GOT3 (cell line): ENCODE measurements at places on chromosomes 7 and 10.
A peak's percentile ranks its signal among the peaks of the same experiment; 100 is the strongest.

DNA sequence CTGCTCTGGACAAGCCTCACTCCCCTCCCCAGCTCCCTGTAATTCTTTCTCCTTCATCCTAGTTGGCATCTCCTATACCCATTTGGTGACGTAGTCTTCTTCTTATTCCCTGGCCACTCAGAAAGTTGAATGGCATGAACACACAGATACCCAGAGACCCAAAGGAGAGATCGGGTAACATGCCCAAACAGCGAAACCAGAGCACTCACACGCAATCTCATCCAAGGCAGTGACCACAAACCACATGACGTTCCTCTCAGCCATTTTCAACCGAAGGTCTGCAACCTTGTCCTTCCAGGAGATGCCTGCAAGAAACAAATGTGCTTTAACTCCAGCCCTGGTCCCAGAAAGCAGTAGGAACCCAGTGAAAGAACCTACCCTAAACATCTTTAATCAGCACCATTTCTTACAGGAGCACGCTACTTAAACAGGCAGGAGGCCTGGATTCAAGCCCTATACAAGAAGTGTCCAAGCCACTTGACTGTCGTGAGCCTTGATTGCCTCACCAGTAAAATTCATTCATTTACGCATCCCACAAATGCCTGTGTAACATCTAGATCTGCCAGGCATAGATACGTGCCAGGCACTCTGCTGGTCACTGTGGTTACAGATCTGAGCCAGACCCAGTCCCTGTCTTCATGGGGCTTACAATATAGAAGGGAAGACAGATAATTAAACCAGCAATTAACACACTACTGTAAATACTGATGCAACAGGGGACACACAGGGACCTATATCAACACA, 37.1 kb downstream of the XPNPEP1 start:
- DNase-seq, result peak; percentile 58

- no peak for DNase-seq
Observed at GRCh38 chr10:75707080-75707840, 275.8 kb downstream of the LRMDA start.

DNA sequence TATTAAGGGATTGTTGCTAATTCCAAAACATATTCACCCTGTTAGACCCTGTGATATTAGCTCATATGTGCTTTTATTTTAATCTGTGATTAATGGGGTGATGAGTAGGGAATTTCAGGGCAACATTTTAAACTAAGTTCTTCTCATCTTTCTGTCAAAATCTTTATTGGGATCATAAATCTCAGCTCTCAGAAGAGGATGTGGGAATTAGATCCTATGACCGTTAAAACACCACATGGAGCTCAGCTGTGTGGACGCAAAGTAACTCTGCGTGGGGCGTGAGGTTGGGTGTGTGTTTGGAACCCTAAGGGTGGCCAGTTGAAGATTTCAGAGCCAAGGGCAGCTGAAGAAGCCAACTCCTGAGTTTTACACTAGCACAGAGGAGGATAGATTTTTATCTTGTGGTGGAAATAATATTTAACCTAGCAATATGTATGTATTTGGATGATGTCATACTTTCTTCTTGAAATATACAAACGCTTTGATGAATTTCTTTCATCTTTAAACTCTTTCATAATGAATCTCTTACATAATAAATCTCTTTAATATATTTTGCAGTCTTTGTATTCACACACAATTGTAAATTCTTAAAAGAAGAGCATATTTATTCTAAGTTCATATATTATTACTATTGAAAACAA, 64.4 kb downstream of the EPDR1 start:
- DNase-seq, result no peak

DNA sequence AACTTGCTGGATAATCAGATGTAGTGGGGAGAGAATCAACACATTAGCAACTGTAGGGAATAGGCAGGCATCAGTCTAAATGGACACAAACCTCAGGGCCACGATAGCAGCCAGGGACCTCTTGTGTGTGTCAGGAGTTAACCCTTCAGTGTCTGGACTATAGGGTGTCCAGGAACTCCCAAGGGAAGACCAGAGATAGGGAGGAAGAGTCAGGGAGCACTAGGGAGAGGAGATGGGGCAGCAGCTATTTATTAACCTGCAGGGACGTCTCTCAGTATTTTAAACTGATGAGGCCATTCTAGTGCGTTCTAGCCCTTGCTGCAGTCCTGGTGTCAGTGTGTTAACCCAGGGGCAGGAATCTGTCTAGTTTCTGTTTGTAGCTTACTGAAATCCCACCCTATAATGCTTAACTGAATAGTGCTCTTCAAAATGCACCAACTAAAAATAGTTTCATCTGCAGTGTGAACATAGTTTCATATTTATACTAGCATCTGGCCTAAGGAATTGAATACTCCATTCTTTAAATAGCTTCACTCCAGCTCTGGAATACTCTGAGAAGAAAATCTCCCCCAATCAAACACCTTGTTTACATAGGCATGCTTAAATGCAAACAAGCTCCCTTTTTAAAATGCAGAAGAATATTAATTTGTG, 62.7 kb downstream of the ARID5B start:
- no peak for DNase-seq

- no peak for DNase-seq
Observed at GRCh38 chr7:105656922-105657521, 75.7 kb upstream of the EFCAB10 start.

DNA sequence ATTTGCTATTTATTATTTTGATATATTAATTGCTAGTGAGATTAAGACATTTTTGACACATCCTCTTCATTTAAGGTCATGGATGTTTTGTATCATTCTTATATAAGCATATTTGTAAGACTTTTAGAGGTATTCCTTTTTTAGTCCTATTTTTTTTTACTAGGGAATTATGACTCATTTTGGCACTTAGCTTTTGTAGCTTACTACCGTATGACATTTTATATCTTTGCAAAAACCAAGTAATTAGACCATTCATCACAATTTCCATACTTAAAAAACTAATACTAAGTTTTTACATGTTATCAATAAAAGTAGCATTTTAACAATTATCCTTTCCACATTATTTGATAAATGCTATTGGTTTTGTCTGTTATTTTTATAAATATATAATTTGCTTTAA, 41.6 kb downstream of the BMPR1A start:
- no peak for DNase-seq

GRCh38 chr7:27254625-27255024, 12.0 kb downstream of the EVX1 start:
- DNase-seq, result no peak

- DNase-seq, result no peak
Observed at GRCh38 chr10:106189292-106189691, 975.2 kb downstream of the SORCS1 start.

GRCh38 chr7:45211066-45211465, 53.5 kb downstream of the RAMP3 start:
- no peak for DNase-seq

DNA sequence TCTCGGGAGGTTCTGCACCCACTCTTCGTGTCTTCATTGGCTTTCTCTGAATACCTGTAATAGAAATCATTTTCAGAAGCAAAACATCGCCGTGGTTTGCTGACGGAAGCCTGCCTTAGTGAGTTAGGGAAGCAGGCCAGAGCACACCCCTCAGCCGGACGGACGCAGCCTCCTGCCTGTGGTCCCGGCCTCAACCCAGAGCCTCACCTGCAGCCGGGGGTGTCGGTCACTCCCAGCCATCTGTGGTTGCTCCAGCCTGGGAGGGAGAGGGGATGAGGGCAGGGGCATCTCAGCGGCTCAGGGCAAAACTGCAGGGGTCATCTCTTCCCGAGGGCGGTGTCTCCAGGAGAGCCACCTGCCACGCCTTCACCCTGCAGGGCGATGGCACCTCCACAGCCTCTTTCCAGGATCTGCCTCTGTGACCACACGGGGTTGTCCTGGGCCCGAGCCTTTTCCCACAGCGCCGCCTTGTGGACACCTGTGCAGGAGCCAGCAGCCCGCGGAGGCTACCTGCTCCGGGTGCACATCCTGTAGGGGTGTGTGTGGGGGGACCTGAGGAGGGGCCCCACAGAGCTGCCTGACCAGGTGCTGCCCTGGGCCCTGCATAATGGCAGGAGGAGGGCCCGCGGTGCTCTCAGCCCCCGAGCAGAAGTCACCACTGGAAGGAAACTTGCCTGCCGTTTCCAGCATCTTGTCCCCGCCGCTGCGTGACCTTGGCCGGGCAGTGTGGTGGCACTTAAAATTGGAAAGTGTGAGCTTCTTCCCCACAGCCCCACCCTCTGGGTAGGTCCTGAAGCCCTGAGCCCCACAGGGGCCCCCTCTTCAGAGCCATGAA, 21.6 kb upstream of the AP5Z1 start:
- peak; percentile 16 for DNase-seq

GRCh38 chr10:85995791-85996190, 370.8 kb downstream of the GRID1 start:
- DNase-seq, result no peak

DNA sequence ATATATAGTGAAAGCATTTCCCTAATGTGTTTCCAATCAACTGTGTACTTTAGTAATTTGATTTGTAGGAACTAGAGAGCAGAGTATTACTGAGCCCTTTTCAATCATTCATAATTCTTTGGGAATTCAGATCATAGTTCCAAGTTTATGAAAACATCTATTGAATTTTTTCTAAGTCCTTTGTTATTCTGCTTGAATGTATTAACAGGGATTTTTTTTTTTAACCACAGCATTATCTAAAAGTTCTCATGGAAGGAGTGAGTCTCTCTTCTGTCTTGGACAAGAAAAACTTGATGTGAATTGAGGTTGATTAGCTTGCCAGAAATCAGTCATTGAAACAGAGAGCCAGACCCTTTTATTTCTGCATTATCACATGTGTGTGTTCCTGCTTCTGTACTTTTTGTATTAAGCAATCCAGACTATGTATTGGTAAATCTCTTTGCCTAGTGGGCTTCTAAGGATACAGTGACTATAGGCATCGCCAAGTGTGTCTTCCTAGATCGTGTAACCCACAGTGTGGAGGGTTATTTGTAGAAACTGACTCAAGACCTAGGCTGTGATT, 59.9 kb downstream of the BMPER start:
- no peak for DNase-seq

GRCh38 chr10:133275684-133276092, 980 bp downstream of the ADAM8 start:
- DNase-seq, result no peak

- DNase-seq, result no peak
Observed at GRCh38 chr10:114294549-114294948, 55.5 kb downstream of the VWA2 start.

DNA sequence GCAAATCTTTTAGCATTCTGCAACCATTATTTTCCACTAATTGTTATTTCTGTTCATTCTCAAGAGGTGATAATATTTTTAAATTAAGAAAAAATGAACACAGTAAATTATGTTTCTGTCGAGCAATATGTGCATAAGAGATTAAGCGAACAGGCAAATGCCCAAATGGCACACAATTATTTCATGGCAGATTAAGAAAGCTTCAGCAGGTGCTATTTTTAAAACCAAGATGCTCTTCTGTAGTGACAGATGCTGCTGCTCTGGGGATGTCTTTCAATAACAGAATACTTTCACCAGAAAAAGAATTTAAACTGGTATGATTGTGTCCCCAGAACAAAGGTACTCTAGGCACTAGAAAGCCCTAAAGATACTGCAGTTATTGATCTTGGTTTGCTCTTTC, 412.7 kb upstream of the SORCS1 start:
- DNase-seq, result no peak

DNA sequence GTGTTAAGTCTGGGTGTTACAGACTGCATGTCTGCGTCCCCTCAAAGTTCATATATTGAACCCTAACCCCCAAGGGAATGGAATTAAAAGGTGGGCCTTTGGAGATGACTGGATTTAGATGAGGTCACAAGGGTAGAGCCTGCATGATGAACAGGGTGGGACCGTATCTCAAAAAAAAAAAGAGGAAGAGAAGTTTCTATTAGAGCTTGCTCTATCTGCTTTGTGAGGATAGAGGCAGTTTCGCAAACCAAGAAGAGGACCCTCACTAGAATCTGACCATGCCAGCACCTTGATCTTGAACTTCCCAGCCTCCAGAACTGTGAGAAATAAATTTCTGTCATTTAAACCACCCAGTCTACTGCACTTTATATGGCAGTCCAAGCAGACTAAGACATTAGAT, 1.4 kb downstream of the KIN start:
- DNase-seq, result no peak

DNA sequence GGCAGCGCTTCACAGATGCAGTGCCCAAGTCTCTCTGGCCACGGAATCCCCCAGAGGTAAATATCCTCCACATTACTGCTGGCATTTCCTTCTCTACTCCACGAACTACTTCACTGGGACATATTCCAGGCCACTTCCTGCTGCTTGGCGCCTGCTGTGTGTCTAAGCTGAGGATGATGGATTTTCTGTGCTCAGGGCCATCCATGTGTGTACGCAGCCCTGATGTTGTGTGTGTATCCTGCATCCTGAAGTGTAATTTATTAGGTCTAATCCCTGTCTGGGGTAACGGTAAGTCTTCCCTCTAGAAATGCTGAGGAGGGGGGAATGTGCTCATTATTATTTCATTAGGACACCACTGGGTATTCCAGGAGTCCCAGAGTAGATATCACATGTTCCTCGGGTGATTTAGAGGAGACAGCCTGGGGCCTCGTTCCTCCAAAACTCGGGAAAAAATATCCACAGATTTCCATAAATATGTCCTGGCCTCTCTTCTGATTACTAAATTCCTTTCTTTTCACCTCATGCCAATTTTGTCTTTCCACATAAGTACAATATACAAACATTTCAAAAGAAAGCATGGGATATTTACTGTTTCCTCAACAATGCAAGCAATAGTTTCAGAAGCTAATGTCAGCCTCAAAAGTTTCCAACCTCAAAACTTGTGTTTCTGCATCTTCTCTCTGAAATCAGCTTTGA, 25.5 kb upstream of the HABP2 start:
- no peak for DNase-seq

- no peak for DNase-seq
Observed at GRCh38 chr7:139118805-139119485, 9.4 kb upstream of the ZC3HAV1 start.

DNA sequence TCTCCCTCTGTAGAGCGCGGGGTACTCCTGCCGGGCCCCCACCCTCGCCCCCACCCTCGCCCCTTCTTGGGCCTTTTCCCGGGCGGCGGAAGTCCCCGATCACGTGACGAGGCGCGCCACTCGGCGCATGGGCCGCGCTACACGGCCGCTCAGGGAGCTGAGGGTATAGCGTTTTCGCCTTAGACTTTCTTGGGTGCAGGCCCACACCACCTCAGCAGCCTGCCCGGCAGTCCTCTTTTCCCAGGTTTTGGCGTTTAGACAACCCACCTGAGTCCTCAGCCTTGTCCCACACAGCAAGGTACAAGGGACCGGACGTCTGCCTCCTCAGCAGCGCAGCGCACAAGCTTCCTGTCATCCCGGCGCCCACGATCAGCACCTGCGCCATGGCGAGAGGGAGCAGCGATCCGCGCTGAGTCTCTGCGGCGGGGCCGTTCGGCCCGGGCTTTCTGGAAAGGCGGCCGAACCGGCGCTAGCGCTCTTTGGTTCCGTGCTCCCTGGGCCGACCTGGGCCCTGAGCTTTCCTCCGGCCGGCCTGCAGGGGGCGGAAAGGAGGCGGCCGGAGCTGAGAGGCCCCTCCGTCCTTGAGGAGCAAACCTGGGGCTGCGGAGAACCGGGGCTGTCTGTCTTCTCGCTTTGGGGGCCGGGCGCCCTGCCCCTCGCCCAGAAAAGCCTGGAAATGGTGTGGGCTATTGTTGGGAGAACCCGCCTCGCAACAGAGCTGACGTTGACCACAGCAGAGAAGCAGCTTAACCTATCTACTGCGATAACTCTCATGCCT, at the start of gene RNLS:
Gene RNLS, minus strand, starts transcription at position 513 of the 778 bp plus-strand sequence.
- DNase-seq, result peak; percentile 13

GRCh38 chr7:641269-641671, 85.2 kb upstream of the DNAAF5 start:
- no peak for DNase-seq

GRCh38 chr10:102519246-102519825, 15.6 kb downstream of the SUFU start:
- DNase-seq, result no peak

- DNase-seq, result no peak
Observed at GRCh38 chr7:28179120-28180030, 1.2 kb downstream of the JAZF1 start.
